Activated T-cell treated with anti-CD3 and anti-CD28 coated beads for 4 hours (primary cell): ENCODE measurements at places on chromosomes 2 and 18.

- DNase-seq: no peak
Measured at GRCh38 chr2:226981791-226982326, 146.0 kb downstream of the RHBDD1 start.

DNA sequence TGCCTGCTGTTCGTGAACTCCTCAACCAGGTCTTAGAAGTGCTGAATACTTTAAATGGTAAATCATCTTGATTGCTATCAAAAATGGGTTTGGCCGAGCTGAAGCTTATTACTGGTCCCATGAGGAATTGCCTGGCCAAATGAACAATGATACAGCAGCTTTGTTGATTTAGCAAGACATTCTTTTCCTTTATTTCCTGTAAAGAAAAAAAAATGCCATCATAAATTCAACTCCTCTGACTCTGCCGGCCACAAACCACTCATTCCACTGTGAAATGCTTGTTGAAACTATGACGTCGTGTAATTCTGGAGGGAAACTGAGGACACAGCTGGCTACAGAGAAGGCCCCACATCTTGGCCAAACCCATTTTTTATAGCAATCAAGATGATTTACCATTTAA, 74.2 kb upstream of the ID2 start:
- no peak for DNase-seq

DNA sequence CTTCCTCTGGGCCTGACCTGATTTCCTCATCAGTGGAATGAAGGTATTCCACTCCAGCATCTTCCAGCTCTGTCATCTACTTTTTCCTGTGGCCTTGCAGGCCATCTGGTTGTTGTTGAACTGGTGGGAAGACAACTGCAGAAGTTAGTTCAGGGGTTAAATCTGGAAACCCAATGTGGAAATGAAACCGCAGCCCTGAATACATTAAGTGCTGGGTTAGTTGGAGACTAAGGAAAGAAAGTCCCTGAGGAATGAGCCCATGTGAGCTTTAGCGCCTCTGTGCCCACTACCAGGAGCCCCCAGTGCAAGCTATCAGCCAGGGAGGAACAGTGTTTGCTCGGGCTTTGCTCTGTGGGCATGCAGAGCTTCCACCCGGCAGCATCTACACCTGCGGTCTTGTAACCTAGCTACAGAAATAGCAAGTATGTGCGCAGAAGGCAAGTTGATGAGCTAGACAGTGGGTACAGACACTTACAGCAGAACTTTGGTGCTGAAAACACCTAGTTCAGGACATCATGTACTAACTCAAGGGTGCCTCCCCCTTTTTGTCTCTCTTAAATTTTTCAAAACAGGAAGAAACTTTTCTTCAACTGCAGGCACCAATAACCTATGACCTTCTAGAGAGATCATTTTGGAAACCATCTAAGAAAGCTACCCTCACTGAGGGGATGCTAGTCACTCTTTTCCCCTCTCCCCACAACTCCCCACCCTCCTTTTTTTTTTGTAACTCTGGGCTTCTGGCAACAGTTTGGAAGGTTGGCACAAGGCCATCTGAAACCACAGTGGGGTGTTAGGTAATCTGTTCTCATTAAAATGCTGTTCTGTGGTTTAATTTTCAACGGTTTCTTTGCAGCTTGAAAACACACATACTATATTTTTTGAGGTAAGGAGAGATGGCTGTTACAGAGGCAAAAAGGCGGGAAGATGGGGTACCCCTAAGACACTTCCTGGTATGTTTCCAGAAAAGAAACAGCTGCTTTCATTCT, 18.3 kb upstream of the CXCR4 start:
- DNase-seq: peak; percentile 52

GRCh38 chr2:135745545-135745944, 3.9 kb downstream of the UBXN4 start:
- no peak for DNase-seq

DNA sequence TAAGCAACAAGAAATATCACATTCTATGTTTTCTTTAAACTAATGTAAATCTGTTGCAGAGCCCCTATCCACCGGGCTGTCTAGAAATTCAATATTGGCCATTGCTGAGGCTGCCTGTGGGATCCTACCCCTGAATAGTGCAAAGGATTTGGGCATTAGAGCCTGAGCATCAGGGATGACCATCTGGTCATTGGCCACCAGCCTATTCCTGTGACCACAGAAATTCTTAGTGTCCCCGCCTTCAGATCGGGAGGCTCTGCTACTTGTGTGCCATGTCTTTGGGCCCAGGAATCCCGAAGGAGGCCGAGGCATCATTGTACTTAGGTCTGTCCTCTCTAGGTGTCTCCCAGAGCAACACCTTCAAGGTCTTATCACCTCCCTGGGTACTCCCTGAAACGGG, 73.8 kb downstream of the HRH4 start:
- DNase-seq: no peak
